Memory B cell (primary cell): ENCODE measurements at places on chromosomes 6 and 20.

DNA sequence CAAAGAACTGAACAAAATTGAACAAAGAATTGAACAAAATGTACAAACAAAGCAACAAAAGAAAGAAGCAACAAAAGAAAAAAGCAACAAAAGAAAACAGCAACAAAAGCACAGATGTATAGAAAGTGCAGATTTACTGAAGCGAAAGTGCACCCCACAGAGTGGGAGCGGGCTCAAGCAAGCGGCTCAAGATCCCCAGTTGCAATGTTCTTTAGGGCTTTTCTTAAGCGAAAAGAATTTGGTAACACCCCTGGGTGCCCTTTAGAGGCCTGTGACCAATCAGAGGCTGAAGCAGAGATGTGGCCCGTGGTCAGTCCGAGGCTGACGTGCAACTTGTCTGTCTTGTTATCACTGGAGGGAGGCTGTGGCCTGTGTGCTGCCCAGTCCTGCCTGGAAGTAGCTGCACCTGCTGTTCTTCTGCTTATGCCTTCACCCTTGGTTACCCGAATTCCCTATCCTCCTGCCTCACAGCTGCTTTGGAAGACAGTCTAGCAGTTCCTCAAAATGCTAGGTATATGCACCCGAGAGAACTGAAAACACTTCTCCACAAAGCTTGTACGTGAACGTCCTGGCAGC, 13.2 kb upstream of the KIF25 start:
- no peak for DNase-seq
- H3K4me3 ChIP-seq: no peak overlapping the region
- no peak overlapping the region for H3K27ac ChIP-seq
- peaks cover 2% of the 10 kb centered on the region for H3K27me3 ChIP-seq

DNA sequence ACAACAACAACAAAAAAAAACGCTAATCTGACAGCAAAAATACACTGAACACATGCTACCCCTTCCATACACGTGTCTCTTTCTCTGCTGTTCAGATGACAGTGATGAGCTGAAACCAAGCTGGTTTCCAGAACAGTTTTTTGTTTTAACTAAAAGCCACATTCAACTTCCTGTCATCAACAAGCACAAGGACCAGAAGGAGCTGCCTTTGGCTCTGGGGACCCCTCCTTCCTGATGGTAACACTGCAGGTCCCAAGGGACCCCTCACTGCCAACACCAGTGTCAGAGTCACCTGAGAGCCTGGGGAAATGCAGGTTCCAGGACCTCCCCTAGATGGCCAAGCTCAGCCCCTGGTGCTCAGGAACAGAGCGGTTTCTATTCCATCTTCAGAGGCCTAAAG, 6.0 kb downstream of the CST7 start:
- H3K27ac ChIP-seq: no peak overlapping the region
- peaks cover 5% of the 10 kb centered on the region for H3K36me3 ChIP-seq
- no peak overlapping the region for H3K4me3 ChIP-seq
- H3K27me3 ChIP-seq: no peaks in the 10 kb centered on the region

GRCh38 chr6:53056273-53056672, 8.9 kb upstream of the FBXO9 start:
- H3K4me1 ChIP-seq: peaks cover 41% of the 10 kb centered on the region
- no peaks in the 10 kb centered on the region for H3K27me3 ChIP-seq
- no peak overlapping the region for H3K4me3 ChIP-seq
- H3K36me3 ChIP-seq: peaks cover 20% of the 10 kb centered on the region
- H3K27ac ChIP-seq: peak overlapping the region; percentile 19
- no peak for DNase-seq

DNA sequence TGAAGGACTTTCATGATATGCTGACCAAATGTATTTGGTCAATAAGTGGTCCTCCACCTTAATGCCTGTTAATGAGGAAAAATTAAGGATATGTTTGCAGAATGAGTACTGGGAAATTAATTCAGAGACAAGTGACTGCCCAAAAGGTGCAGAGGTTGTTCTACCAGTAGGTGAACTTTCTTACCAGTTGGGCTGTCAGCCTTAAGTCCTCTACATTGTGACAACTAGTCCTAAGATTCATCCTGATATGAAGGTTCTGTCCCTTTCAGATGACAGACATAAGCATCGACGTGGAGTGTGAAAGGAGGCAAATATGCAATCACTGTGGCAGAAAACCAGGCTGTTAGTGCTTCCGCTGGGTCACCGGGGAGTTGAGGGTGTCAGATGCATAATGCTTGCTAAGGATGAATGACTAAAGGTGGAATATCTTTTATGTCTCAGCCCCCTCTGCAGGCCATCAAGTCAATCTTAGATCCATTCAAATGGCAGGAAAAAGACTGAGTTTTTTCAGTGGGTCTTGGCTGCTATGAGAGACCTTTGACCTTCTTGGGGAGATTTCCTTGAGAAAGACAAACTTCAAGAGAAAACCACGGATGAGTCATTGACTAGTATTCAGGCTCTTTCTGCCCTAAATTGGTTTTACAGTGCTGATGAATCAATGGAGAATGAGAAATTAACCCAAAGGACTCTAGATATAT, 226.0 kb downstream of the TPBG start:
- no peaks in the 10 kb centered on the region for H3K4me1 ChIP-seq
- DNase-seq: no peak
- no peaks in the 10 kb centered on the region for H3K36me3 ChIP-seq
- no peak overlapping the region for H3K4me3 ChIP-seq
- H3K27ac ChIP-seq: no peak overlapping the region

DNA sequence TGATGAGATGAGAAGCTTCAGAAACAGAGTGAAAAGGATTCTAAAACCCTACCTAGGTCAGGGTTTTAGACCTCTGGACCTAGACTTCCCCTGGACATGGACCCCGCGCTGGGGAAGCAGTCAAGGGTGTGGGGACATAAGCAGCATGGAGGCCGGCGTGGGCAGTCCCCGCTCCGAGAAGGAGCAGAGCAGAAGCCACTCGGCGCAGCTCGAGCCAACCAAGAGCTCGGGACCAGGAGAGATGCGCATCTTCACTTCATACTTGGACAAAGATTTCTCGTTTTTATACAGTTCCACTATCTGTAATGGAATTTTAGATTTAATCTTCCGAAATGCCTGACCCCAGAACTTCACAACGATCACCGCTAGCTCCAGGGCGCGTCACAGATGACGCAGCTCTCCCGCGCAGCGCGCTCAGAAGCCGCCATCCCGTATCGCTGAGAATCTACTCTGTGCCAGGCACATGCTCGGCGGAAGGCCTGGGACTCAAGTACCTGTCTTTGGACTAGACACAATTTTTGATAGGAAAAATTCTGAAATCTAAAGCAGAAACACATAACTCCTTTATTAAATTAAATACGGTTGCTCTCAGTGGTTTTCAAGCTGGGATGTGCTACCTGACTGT, 60.3 kb downstream of the WDR27 start:
- no peak overlapping the region for H3K27ac ChIP-seq
- H3K4me1 ChIP-seq: no peaks in the 10 kb centered on the region
- H3K27me3 ChIP-seq: no peaks in the 10 kb centered on the region
- peaks cover 10% of the 10 kb centered on the region for H3K36me3 ChIP-seq
- no peak for DNase-seq

GRCh38 chr6:34586327-34587040, 30.4 kb upstream of the SPDEF start:
- no peak overlapping the region for H3K4me3 ChIP-seq
- DNase-seq: no peak
- peaks cover 11% of the 10 kb centered on the region for H3K4me1 ChIP-seq

DNA sequence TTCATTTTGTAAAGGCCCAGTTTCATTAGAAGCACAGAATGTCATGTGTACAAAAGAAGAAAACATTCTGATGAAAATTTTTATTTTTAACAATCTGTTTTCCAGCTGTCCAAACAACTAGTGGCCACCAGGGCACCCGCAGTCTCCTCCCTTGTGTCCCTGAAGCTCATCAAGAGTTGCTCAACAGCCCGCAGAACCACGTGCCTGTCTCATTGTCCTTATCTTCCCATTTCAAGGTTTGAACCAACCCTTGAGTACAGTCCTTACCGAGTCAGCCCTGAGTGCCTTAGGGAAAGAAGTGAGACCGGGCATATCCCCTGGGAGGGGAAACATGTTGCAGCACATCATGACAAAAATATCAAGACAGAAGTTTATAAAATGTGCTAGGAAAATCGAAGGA, 15.9 kb upstream of the ZNF133 start:
- no peaks in the 10 kb centered on the region for H3K36me3 ChIP-seq
- peaks cover 11% of the 10 kb centered on the region for H3K27me3 ChIP-seq
- no peak for DNase-seq
- H3K4me3 ChIP-seq: no peak overlapping the region
- peaks cover 2% of the 10 kb centered on the region for H3K4me1 ChIP-seq

GRCh38 chr6:139296927-139297326, 5.1 kb upstream of the TXLNB start:
- peaks cover 13% of the 10 kb centered on the region for H3K36me3 ChIP-seq
- no peak overlapping the region for H3K4me3 ChIP-seq
- peaks cover 30% of the 10 kb centered on the region for H3K4me1 ChIP-seq
- no peaks in the 10 kb centered on the region for H3K27me3 ChIP-seq
- no peak for DNase-seq

- H3K27ac ChIP-seq: no peak overlapping the region
- DNase-seq: peak; percentile 54
- H3K4me1 ChIP-seq: peaks cover 6% of the 10 kb centered on the region
- peaks cover 20% of the 10 kb centered on the region for H3K27me3 ChIP-seq
- no peak overlapping the region for H3K4me3 ChIP-seq
Measured at GRCh38 chr6:138115877-138116660, 8.8 kb upstream of the PERP start.

GRCh38 chr6:167851370-167851952, 24.8 kb downstream of the AFDN start:
- DNase-seq: no peak
- peaks cover 31% of the 10 kb centered on the region for H3K4me1 ChIP-seq
- H3K36me3 ChIP-seq: no peaks in the 10 kb centered on the region
- H3K27ac ChIP-seq: no peak overlapping the region
- H3K27me3 ChIP-seq: no peaks in the 10 kb centered on the region
- H3K4me3 ChIP-seq: no peak overlapping the region

- H3K4me3 ChIP-seq: no peak overlapping the region
- no peaks in the 10 kb centered on the region for H3K36me3 ChIP-seq
Measured at GRCh38 chr20:60395991-60396390, 437.8 kb downstream of the CDH26 start.

GRCh38 chr20:57661746-57662455, 41.7 kb upstream of the ZBP1 start:
- H3K4me1 ChIP-seq: peaks cover 33% of the 10 kb centered on the region
- H3K27ac ChIP-seq: no peak overlapping the region
- H3K36me3 ChIP-seq: peaks cover 12% of the 10 kb centered on the region
- no peak for DNase-seq
- peaks cover 4% of the 10 kb centered on the region for H3K27me3 ChIP-seq

DNA sequence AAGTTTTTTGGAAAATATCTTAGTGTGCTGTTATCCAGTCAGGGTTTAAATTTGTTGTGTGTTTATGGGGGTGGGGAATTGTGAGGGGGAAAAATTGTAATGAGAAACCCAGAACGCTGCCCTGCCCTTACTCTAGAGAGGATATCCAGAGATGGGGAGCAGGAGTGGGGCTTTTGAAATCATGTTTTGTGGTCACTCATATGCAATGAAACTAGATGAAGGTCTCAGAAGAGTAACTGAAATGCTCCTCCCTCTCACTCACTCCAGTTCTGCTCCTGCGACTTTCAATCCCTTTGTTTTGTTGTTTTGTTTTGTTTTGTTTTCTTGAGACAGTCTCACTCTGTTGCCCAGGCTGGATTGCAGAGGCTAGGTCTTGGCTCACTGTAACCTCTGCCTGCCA, 100.0 kb downstream of the CRYBG1 start:
- no peak for DNase-seq
- H3K36me3 ChIP-seq: no peaks in the 10 kb centered on the region

- H3K4me1 ChIP-seq: peaks cover 32% of the 10 kb centered on the region
- H3K4me3 ChIP-seq: peak overlapping the region; percentile 85
- no peaks in the 10 kb centered on the region for H3K27me3 ChIP-seq
- H3K27ac ChIP-seq: peak overlapping the region; percentile 94
- no peak for DNase-seq
Measured at GRCh38 chr6:32254761-32255198, 30.9 kb upstream of the NOTCH4 start.
